ENCODE measurements at places on chromosomes 3 and 15.

- no peak for DNase-seq
These were observed 66.4 kb downstream of the LRTM1 start for GRCh38 chr3:54861248-54862067.

DNA sequence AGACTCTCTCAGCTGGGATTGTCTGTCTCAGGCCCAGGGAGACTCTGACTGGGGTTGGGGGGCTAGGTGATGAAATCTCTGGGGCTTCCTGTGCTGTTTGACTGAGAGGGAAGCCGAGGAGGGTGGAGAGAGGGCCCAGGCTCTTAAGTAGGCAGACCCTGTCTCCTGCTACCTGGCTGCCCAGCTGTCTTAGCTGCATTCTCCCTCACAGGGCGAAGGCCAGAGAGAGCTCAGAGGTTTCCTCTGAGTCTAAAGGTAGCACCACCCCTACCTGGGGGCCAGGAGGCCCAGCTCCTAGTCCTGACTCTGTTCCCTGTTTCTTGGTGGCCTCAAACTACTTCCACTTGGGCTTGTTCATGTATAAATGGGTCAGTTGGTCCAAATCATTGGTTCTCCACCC lies 24.4 kb downstream of the SMAD6 start:
- no peak for DNase-seq

DNA sequence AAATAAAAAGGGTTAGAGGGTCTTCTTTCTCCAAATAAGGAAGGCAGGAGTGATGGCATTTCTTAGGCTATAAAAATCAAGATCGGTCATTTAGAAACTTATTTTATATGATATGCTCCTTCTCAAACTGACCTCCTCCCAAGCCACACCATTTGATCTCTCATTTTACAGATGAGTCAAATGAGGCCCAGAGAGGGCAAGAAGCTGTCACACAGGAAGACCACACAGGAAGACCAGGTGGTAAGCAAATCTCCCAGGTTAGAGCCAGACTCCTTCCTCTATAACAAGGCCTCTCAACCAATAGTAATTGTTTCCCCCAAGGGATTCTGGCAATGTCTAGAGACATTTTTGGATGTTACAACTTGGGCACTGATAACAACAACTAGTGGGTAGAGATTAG lies 13.8 kb downstream of the TLE3 start:
- no peak for DNase-seq

- no peak for DNase-seq
These were observed 128.8 kb upstream of the LMOD3 start for GRCh38 chr3:69251078-69251805.

DNA sequence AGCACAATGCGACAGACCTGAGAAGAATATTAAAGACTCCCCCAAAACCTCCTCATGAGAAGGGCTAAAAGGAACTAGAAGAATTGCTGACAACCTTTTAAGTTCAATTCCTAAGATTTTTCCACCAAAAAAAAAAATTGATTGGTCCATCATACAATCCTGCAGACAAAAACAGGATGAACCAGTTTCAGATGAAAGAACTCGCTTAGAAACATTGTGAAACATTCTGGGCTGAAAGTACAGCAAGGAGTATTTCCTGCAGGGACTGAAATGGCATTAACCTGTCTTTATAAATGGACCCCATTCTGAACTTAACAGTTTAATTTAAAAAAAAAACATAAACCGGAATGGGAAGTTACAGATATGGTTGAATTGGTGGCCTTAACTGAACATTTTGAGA lies 96.0 kb upstream of the FAM174B start:
- no peak for DNase-seq

GRCh38 chr3:39934696-39935095 lies 125.3 kb downstream of the MYRIP start:
- no peak for DNase-seq

DNA sequence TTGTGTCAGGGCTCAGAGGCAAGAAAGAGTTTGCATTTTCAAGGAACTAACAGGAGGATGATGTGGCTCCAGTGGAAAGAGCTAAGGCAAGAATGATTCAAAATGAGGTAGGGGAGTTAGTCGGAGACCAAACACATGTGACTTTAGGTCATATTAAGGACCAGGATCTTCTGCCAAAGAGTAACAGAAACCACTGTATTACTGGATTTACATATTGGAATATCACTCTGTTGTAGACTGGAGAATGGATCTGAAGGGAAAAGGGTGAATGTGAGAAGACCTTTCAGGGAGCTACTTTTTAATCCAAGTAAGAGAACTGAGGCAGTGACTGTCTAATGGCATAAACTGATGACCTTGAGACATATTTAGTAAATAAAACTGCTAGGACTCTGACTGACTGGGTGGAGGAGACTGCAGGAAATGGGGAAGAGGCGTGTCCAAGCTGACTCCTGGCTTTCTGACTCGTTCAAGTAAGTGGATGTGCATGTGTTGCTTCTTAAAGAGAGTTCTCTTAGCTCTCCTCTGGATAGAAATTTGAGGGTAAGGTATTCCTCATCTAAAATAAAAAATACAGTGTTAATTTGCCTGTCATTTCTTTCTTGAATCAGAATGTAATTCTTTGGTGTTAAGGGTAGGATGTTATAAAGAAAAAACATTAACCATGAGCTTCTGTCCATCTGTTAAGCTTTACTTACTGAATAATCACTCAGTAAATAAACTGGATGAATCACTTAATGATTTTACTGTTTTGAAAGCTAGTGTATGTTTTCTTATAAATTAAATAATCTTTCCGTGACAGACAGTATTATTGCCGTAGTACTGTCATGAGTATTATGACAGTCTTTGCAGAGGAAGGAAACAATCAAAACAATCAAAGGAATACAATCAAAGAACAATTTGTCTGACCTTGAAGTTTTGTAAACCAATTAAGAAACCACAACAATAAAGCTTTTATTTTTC lies 58.3 kb upstream of the CFAP20DC start:
- DNase-seq, result no peak

- DNase-seq, result no peak
These were observed 12.0 kb downstream of the CELSR3 start for GRCh38 chr3:48650723-48651122.

DNA sequence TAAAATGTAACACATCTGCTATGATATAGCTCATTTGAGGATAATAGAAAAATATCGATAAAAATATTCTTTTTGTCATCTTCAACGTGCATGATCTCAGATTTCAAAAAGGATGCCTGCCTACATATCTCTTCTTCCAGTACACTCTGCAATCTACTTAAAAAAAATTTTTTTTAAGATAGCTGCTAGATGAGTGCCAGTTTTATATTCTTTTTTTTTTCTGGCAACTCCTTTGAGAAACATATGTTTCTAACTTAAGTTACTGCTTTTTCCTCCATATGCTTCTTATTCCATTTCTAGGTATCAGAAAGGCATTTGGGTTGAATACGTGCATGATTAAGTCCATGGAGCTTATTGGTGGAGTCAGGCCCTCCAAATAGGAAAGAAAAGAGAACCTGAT lies 160.4 kb downstream of the PPM1L start:
- DNase-seq, result no peak

DNA sequence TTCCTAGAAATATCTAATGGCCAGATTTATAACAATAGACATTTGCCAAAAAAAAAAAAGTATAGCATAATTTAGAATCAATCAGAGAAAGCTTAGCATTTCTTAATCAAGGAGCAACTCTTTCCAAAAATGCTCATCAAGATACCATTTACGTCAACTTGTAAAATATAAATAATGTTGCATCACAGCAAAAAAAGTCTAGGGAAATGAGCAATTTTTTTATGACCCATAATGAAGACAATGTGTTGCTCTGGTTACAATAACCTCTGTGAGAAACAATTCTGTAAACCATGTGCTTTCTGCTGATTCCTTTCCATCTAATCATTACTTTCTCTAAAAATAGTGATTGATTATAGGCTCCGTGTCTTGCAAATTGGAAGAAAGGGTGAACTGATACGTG lies 36.3 kb downstream of the KBTBD8 start:
- no peak for DNase-seq

DNA sequence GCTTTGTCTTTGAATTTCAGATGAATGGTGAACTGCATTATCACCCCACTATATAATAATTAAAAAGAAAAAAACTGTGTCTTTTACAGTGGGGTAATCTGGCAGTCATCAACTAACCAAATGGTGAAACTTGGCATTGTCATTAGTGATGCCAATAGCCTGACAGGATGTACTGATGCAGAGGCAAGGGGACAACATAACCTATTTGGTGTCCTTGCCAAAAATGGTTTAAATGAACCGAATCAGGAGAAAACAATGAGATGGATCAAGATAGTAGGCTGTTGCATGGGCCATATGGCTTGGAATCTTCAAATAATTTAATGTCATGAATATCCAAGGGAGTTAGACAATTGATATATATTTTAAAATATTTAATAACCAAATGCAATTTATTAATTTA lies 738.7 kb downstream of the FHIT start:
- DNase-seq, result no peak

DNA sequence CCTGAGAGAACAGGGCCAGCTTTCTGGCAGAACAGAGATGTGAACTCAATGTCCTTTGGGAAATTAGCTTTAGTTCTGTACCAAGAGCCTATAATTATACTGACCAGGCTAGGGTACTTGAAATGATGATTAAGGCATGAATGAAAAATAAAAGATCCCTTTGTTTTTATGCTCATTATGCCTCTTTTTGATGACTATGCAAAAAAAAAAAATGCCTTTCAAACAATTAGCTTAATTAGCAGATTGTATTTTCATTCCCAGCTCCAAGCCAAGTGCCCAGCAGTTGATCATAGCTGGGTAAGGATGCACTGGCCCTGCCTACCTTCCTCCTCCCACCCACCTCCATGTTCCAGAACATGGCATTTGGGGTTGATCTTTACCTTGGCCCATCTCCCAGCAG lies 56.8 kb downstream of the LYZL4 start:
- DNase-seq, result no peak

GRCh38 chr15:91306144-91306543 lies 206.1 kb downstream of the SV2B start:
- no peak for DNase-seq

- no peak for DNase-seq
These were observed 184.0 kb downstream of the BCHE start for GRCh38 chr3:165653130-165653778.

DNA sequence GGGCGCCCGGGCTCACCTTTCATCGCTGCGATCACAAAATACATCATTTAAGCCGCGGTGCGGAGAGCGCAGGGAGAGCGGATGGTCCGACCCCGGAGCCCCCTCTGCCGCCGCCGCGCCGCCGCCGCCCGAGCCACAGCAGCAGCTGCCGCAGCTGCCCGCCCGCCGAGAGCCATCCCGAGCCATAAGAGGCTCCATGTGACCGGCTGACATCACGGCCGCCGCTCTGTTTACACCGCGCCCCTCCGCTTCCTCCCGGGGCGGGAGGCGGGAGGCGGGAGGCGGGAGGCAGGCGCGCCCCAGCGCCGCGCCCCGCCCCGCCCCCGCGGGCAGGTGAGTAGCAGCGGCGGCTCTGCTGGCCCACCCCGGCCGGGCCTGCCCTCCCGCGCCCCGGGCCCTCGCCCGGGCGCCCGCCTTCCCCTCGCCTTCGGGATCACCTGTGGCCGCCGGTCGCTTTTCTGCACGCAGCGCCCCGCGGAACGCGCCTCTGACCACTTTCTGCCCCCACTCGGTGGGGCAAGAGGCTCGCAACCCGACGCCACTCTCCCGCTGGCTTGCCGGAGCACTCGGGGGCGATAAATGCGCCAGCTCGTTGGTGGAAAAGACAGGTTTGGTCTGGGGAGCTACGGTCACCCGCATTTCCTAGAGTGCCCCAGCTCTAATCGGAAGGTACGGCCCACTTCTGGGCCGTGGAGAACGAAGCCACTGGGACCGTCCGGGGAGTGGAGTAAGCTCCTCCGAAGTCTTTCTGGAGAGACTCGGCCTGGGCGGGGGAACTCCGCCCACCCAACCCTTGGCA lies 113.6 kb upstream of the ICE2 start:
- DNase-seq, result no peak

GRCh38 chr3:13550423-13550690 lies 1.4 kb downstream of the FBLN2 start:
- DNase-seq, result no peak

- no peak for DNase-seq
These were observed 24.4 kb downstream of the ISG20 start for GRCh38 chr15:88663141-88663621.

DNA sequence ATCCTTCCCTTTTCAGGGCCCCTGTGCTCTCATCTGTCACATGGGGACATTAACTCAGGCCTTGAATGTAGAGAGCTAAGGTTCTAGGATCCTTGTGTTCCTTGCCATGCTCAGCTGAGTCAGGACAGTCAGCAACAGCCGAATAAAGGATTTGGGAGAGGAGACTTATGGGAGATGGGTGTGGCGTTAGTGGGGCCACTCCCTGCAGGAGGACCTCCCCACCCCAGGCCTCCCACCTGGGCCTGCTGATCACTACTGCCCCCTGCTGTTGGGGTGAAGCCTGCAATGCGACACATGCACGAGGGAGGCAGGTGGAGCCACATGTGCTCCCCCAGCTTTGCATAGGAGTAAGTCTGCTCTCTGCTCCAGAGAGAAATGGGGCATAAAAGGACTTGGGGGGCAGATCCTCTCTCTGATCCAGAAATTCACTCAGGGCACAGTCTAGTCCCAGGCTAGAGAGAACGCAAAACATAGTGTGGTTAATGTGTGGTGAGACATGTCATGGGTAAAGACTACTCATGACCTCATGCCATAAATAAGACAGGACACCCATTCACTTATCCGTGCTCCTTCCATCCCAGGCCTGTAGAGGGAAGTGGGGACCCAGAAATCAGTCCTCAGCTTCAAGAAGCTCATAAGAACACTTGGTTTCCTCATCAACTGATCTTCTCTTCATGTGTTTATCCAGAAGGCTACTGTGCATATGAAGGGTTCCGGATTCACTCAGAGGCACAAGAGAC lies 19.4 kb downstream of the RBP1 start:
- peak; percentile 15 for DNase-seq

GRCh38 chr3:3053974-3054373 lies 56.2 kb downstream of the IL5RA start:
- no peak for DNase-seq

- DNase-seq, result no peak
These were observed 23.2 kb downstream of the AGTR1 start for GRCh38 chr3:148720873-148721272.

- DNase-seq, result no peak
These were observed 2.7 kb downstream of the MSL2 start for GRCh38 chr3:136193278-136194054.

GRCh38 chr15:74209560-74209958 lies 7.0 kb upstream of the STRA6 start:
- no peak for DNase-seq

GRCh38 chr15:98874773-98875172 lies 132.8 kb downstream of the PGPEP1L start:
- no peak for DNase-seq

- no peak for DNase-seq
These were observed 829 bp downstream of the DCP1A start for GRCh38 chr3:53346514-53346913.

DNA sequence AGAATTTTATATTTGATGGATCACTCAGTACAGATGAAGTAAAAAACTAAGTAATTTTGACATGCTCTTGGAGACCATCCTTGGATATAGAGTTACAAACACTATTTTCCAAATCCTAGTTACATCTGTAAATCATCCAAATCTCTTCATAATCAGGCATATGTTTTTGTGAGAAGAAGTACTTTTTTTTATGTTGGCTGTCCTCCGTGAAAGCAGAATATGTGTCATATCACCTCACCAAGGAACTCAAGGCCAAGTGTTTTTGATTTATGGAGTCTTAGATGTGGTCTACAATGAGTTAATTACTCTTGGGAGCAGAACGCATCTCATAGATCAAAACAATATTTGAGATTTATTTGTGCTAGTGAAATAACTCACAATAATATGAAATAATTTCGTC lies 416.5 kb upstream of the TGFBR2 start:
- DNase-seq, result no peak

- DNase-seq, result no peak
These were observed 171.8 kb downstream of the WDR76 start for GRCh38 chr15:43998607-43999006.

Measured in GM18507 (cell line).